Activated gamma-delta T cell treated with Interleukin-2 at 50 U/mL for 16 hours (primary cell): ENCODE measurements at places on chromosomes 7 and 10.

- no peak for DNase-seq
Measured at GRCh38 chr7:45978010-45978681, 57.1 kb upstream of the IGFBP3 start.

GRCh38 chr7:97671571-97671970 lies 60.3 kb upstream of the TAC1 start:
- no peak for DNase-seq

- DNase-seq: no peak
Measured at GRCh38 chr7:51446356-51446755, 129.7 kb upstream of the COBL start.

- no peak for DNase-seq
Measured at GRCh38 chr7:21426286-21427181, 1.3 kb upstream of the SP4 start.

DNA sequence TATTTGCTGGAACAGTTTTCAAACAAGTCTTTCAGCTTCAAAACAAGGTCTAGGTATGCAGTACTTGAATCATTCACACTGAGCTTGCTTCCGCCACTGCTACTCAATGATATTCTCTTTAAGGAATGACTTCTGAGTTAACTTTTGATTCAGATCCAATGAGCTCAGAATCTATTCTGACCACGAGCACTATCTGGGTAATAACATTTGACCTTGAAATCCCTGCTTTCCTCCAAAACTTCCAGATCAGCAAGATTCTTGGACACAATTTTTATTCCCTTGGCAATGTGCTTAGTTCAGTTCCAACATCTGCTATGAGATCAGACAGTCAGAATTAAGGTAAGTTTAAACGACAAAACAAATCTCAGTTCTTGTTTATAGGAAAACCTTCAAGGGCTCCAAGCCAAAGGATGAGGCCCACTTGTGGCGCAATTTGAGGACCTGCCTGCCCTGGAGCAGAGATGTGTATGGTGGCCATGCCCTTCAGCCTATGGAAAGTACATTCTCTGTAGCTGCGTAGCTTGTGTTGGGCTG lies 87.2 kb downstream of the RNF216 start:
- DNase-seq: no peak

GRCh38 chr10:96238646-96239623 lies 32.4 kb downstream of the BLNK start:
- no peak for DNase-seq

GRCh38 chr10:114046087-114046458 lies 2.4 kb downstream of the ADRB1 start:
- DNase-seq: no peak

GRCh38 chr7:95411036-95411435 lies 14.9 kb upstream of the PON3 start:
- no peak for DNase-seq

DNA sequence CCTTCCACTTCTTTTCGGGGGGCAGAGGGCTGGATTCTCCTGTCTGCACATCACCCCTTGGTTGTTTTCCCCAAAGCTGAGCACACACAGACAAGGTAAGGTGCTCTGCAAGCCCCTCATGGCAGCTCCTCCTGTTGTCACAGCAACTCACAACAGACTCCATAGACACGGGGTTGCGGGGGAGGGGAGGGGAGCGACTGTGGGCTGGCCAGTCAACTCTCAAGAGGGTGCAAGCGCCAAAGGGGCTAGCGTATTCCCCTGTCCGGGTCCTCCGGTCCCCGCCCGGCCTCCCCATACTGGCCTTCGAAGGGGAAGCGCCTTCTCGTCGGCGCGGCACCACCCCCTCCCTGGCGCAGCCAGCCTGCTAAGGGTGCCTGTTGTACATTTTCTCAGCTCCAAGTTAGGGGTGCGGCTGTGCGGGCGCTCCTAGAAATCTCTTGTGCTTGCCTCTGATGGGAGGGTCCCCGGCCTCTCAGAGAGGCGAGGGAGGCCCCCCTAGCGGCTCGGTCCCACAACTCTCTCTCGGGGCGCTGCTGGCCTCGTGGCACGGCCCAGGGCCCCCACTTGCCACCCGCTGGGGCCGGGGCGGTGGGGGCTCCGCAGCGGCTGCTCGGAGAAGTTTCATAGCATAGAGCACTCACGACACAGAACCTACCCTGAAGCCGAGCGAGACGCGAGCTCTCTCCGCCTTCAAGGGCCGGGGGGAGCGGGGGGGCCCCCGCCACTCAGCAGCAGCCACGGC lies 498 bp downstream of the RHOBTB1 start:
- peak; percentile 7 for DNase-seq

GRCh38 chr10:119090968-119091367 lies 10.4 kb upstream of the EIF3A start:
- peak; percentile 31 for DNase-seq

GRCh38 chr10:110141185-110141584 lies 66.2 kb upstream of the MXI1 start:
- DNase-seq: no peak

GRCh38 chr7:48421357-48421756 lies 250.1 kb downstream of the ABCA13 start:
- no peak for DNase-seq

GRCh38 chr7:17062151-17063044 lies 180.6 kb upstream of the AGR3 start:
- DNase-seq: no peak

GRCh38 chr10:103566536-103566935 lies 73.0 kb downstream of the NEURL1 start:
- no peak for DNase-seq

DNA sequence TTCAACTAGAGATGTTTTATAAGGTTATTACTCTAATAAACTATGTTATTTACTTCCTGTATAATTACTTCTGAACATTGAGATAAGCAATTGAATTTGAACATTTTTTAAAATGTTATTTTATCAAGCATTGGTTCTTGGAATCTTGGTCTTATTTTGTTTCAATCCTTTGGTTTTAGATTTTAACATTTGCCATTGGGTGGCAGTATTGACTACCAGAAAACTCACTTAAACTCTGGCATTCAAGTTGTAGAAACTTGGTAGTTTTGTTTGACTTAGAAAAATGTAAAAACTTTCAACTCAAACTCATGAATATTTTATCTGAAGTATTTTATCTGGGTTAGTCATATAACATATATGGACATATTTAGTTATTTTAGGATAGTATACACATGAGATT lies 48.1 kb downstream of the ATRNL1 start:
- no peak for DNase-seq

- DNase-seq: no peak
Measured at GRCh38 chr7:158501393-158502067, 86.1 kb downstream of the PTPRN2 start.

- DNase-seq: no peak
Measured at GRCh38 chr7:125480762-125481161, 551.1 kb upstream of the POT1 start.

- no peak for DNase-seq
Measured at GRCh38 chr10:74936577-74937265, 110.3 kb downstream of the KAT6B start.

DNA sequence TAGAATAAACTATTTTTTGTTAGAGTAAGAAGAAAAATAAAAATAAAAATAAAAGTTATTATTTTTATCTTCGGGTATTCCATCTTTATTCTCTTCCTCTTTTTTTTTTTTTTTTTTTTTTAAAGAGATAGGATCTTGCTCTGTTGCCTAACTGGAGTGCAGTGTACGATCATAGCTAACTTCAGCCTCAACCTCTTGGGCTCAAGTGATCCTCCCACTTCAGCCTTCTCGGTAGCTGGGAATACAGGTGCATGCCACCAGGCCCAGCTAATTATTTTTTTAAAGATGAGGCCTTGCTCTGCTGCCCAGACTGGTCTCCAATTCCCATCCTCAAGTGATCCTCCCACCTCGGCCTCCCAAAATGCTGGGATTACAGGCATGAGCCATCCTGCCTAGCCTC lies 15.4 kb downstream of the STAM start:
- no peak for DNase-seq

DNA sequence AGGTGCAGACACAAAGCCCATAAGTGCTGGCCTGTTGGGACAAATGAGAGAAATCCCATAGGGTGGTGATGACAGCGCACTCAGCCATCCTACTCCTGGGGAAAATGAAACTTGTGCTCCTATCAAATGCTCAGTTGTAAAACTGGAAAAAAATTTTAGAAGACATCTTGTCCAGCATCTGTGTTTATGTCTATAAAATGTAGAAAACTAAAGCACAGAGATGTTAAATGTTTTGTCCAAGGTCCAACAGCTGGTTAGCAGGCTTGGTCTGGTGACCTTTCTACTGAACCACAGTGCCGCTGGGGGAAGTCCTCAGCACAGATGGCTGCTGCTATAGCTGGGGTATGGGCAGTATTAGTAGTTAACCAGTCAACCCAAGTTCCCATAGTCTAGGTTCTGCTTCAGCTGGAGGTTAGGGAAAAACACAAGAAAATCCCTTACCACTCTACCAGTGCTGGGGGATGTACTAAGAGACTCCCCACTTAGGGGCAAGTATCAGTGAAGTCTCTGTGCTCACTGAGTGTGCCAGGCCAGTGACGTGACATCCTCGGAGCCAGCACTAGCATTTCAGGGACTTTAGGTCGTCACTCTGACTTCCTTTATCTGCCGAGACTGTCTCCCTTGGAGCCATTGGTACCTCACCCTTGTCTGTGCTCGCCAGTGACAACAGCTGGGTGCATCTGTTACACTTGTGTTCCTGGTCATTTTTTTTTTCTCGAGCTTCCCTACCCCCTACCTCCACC lies 1.9 kb downstream of the TSPAN33 start:
- no peak for DNase-seq

GRCh38 chr7:98314469-98314868 lies 33.0 kb downstream of the BRI3 start:
- no peak for DNase-seq

- no peak for DNase-seq
Measured at GRCh38 chr7:135843214-135843613, 94.6 kb upstream of the FAM180A start.

DNA sequence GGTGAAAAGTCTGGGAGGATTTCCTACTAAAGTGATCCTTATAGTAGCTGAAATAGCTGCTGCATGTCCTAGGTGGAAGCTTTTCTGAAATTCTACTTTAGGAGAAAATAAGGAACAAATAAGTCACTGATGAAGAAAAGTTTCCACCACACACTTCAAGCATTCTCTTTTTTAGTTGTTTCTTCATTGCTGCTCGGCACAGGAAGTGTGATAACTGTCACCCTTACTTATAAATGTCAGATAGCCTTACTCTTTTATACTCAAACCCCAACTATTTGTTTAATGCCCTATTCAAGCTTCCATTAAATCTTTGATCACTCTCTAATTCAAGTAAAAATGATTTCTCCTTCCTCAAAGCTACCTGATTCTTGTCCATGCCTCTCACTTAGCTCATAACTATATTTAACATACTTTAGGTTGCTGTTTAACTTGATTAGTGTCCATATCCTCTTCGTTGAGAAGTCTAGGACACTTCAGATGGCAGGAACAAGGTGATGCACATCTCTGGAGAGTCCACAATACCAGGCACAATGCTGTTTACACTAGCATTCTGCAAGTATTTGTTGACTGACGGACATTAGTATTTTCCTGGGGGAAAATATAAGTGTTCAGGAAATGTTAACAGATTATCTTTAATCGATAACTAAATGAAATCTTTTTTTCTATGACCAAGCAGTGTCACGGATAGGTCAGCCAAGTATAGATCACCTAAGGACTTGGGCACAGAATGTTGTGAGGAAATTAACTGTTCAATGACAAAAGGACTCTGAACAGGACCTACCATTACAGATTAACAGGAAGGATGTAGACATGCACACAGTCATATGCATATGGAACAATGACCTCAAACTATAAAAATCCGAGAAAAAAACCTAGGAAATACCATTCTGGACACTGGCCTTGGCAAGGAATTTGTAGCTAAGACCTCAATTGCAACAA lies 67.4 kb downstream of the ZNF438 start:
- DNase-seq: no peak

GRCh38 chr7:34991938-34992840 lies 45.1 kb downstream of the DPY19L1 start:
- DNase-seq: peak; percentile 4

- DNase-seq: no peak
Measured at GRCh38 chr10:66591865-66592264, 334.0 kb upstream of the LRRTM3 start.

DNA sequence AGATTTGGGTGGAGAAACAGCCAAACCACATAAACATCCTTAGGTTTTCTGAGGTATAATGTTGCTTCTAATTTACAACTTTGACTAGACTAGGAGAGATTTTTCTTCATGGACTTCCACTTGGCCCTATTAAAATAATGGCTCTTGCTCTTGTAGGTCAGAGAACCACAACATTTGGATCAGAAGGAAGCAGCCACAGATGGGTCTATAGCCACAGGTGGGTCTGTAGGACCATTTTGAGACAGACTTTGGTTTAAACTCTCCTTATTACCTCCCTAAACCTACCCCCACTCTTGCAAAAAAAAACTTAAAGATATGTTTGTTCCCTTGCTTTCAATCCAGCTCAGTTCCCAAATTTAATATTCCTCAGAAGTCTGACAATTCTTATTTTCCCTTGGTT lies 1260.8 kb downstream of the GATA3 start:
- no peak for DNase-seq

DNA sequence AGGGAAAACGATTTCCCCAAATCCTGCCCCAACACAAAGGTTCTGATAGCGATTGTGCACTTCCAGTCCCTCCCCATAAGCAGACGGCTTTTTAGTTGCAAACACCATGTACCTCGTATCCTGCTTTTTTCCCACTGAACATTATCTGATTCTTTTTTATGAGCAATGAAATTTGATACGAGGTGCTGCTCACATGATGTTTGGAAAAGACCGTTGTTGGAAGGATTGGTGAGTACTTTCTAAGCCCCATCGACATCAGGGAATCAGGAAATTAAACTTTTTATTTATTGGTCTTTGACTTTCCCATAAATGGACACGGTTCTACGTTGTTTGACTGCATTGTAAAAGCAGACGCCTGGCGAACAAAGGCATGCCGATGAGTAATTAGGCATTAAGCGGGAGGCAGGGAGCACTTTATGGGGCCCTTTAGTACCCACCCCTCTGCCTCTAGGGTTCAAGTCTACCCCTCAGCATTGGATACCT lies 49.4 kb downstream of the TEX36 start:
- DNase-seq: no peak

DNA sequence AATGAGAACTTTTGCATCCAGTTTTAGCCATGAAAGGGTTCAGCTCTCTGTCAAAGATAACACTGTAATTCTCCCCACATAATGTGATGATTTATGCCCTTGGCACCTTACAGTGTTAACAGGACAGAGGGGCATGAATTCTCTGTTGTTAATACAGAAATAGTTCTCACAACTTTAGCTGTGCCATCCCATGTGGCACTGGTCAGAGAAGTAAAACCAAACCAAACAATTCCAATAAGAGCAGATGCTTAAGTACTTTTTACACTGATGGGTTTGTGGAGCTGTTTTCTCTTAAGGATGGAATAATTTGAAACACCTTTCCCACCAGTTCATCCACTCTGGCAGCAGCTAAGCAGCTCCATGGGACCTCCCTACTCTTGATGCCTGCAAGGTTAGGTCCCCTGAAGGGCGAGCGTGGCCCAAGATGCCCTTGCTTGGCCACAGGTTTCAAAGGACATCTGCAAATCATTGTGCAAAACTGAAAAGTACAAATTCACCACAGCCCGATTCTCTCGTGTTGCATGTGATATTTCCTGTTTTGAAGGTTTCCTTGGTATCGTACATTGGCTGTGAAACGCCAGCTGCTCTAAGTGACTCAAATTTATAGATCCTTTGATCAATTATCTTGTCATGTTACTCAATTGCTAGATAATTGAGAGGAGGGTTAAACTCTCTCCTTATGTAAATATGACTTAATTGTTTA lies 82.5 kb upstream of the CREB5 start:
- no peak for DNase-seq

GRCh38 chr7:5419539-5420066 lies 4.0 kb downstream of the TNRC18 start:
- no peak for DNase-seq

- DNase-seq: no peak
Measured at GRCh38 chr10:31757831-31758230, 170.8 kb downstream of the ARHGAP12 start.
